ENCODE measurements at places on chromosomes 1 and 21.

DNA sequence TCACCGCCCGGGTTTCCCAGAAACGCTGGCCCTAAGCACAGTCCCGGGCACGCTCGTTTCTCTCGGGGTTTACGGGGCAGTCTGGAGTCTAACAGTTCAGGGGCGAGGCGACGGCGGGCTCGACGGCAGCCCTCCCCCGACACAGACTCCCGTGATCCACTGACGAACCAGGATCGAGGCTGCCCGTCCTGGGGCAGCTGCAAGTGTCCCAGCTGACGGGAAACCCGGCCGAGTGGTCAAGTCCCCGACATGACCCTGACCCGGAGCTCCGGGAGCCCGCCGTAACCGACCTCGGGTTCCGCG lies 494 bp downstream of the UBE2J2 start:
- no peak for DNase-seq

GRCh38 chr1:104526158-104526795 lies 776.6 kb downstream of the AMY1C start:
- no peak for DNase-seq

DNA sequence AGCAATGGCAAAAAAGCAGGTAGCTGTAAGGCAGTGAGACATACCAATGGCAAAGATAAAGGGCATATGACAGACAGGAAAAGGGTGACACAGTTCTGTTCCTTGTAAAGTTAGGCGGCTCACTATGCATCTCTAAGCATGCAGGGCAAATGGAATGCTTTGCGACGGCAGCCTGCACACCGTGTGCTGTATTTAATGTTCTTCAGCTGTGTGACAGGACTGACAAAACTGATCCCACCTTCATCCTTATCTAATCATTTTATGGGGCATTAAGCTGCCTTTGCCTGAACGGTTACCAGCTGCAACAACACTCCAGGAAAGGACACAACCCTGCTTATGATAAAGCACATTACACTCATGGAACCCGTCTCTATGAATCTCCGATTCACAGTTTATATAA lies 80.5 kb upstream of the VAV3 start:
- DNase-seq = no peak

- DNase-seq = peak; percentile 75
Measured at GRCh38 chr1:159009704-159010361, at the start of gene IFI16. TSS of gene IFI16 (plus strand) at chr1:159009907. CDS start at chr1:159014681, 4,774 bp downstream.

GRCh38 chr21:36079010-36079649 lies 9.3 kb downstream of the CBR1 start:
- DNase-seq = peak; percentile 17

- DNase-seq = no peak
Measured at GRCh38 chr1:48006264-48006663, 9.1 kb upstream of the TRABD2B start.

GRCh38 chr1:8879922-8880676 lies 1.6 kb upstream of the ENO1 start:
- DNase-seq = no peak

DNA sequence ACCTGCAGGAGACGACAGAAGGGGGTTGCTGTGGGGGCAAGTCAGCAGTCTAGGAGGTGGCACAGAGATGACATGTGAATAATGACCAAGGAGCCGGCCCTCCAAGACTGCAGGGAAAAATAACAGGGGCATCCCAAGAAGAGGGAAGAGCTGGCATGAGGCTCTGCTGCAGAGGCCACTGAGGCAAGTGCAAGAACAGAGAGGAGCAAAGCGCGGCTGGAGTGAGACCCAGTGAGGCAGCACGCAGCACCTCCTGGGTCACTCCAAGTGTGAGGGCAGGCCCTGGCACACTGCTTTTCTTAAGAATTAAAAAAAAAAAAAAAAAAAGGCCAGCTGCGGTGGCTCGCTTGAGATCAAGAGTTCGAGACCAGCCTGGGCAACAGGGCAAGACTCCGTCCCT lies 80.1 kb downstream of the SLC66A1 start:
- DNase-seq = no peak

- no peak for DNase-seq
Measured at GRCh38 chr1:19204446-19205266, 5.4 kb downstream of the UBR4 start.

GRCh38 chr1:28104866-28105467 lies 16.6 kb upstream of the EYA3 start:
- no peak for DNase-seq

DNA sequence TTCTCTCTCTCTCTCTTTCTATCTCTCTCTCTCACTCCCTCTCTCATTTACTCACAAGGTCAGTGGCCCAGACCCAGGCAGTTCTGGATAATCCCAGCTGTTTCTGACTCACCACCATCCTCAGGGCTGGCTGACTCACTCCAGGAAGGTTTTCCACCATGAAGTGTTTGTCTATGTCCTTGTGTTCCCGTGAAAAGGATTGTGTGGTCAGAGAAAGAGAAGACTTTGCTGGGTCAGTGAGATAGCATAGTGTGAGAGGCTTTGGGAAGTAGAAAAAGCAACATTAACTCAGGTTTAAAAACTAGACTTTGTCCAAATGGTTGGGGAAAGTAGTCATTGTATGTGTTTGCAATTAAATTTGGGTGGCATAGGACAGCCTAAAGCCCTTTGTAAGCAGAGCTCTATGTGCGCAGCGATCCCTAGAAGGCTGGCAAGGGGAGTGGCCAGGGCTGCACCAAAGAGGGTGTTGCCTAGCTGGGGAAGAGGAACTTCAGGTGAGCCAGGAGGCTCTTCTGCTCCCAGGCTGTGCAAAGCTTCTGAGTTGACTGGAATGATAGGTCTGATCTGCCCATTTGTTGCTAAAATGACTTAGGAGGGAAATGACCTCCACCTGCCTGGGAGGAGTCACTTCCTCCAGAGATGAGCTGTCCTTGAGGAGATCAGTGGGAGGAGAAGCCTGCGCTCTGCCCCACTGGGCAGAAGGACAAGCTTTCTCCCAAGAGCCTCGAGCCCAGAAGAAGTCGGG lies 4.9 kb upstream of the CAPN2 start:
- no peak for DNase-seq

DNA sequence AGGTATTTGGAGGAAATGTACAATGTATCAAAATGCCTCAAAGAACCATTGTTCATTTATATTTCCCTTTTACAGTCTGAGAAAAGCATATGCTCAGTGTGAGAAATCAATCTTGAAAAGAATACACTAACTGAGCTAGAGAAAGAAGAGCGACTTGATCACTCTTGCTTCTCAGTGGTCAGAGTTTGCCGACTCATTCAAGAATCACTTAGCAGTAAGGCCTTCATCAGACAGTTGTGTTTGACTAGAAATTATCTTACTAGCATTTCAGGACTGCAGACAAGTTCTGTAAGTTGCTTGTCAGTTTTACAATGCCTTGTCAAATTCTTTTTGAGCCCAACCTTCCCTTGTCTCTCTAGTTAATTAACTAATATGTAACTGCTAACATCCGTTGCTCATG lies 12.9 kb downstream of the RGS18 start:
- DNase-seq = no peak

- DNase-seq = no peak
Measured at GRCh38 chr1:233111731-233112130, 161.3 kb downstream of the NTPCR start.

DNA sequence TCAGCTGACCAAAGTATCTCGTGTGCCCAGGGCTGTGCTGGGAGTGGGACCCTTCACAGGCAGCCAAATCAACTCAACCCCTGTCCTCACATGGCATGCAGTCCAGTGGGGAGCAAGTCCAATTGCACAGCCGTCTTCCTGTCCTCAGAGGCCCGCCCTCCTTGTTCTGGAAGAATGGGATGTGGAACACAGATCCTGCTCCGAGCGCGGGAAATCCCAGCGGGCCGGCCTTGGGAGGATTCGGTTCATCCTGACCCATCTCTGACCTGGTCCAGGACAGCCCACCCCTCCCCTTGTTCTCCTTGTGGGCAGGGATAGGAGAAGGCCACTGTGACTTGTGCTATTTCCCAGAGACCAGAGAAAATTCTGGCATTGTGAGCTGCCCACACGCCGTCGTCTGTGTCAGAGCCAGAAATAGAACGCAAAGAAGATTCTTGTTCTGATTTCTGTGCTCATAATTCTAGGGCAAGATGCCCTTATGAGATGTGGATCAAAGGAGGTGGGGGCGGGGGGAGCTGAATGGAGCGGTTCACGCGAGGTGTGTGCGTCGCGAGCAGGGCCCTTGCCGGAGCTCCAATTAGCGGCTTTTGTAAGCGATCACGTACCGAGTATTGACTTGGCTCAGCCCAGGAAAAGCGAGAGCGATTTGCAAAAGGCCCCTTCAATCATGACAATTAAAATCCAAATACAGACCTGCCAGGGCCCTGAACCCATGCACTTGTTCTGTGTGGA lies 79.2 kb downstream of the AJAP1 start:
- DNase-seq = no peak

DNA sequence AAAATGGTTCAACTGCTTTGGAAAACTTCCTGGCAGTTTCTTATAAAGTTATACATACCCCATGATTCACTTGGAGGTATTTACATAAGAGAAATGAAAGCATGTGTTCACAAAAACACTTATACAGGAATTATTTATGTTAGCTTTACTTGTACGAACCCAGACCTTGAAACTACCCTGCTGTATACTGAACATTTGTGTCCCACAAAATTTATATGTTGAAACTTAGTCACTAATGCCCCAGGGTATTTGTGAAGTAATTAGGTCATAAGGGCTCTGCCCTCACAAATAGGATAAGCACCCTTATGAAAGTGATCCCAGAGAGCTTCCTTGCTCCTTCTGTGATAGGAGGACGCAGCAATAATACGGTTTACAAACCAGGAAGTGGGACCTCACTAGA lies 42.7 kb upstream of the B3GALT2 start:
- DNase-seq = no peak

DNA sequence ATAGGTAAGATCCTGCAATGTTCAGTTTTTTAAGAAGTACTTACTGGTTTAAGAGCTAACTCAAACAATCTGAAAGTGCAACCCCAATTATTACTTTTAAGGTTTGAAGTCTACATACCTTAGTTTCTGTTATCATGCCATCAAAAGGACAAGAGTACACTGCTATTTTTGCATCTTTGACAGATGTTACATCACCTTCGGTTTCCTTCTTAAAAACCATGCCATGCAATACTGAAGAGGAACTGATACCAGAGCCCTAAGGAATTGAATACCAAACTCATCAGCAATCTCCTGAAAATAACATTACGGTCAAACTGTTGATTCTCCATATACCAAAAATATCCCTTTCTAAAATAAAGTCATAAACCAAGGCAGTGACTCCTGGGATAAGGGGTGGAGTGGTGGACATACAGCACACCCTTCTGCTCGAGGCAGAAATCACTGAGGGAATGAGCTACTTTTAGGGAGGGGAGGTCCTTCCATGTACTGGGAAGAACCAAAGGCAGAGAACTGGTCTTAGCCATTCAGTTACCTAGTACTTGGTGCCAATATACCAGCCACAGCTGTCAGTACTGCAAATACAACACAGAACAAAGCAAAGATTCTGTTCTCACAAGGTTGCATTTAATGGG lies 8.5 kb downstream of the CCT8 start:
- DNase-seq = no peak

DNA sequence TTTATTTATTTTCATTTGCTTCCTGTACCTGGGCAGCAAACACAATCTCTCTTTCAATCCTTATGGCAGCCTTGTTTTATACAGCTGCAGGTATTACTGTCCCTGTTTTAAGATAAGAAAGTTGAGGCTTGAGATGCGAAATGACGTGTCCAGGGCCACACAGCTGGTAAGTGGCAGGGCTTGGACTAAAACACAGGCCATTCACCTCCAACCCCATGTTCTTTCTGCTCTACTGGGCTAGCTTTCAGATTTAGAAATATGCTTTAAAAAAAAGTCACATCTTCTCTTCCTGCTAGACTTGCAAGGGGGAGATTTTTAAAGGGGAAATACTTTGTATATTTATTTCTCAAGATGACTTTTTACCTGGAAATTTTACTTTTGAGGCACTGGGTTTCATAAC lies 62.8 kb downstream of the CNST start:
- DNase-seq = no peak

DNA sequence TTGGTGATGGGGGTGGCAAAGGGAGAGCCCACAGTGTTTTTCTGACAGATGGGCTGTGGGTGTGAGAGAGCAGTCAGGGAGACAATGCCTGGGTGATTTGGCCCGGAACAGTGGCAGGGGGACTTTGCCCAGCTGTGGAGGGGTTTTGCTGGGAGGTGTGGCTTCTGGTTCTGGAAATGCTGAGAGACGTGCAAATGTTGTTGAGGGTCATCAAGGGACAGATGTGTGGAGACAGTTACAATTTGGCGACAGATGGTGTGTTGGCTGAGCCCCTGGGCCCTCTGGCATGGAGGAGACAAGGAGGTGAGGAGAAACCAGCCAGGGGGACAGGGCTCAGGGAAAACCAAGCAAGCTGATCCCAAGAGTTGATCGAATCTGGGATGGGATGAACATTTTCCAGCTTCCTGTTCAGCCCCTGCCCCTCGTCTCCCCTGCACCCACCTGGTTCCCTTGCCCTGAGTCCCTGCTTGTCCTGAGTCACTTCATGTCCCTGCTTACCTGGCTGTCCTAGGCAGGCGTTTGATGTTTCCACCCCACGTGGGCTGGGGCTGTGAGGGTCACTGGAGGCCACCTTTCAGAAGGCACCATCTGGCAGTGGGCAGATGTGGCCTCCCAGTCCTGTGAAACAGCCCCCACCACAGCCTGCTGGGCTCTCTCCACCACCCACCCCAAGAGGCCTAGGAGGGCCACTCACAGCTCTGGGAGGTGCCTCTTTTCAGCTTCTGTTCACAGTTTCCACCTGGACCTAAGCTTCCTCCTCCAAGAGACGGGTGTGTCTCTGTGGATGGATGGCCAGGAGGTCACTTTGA lies 15.8 kb upstream of the ZNF678 start:
- DNase-seq = no peak

DNA sequence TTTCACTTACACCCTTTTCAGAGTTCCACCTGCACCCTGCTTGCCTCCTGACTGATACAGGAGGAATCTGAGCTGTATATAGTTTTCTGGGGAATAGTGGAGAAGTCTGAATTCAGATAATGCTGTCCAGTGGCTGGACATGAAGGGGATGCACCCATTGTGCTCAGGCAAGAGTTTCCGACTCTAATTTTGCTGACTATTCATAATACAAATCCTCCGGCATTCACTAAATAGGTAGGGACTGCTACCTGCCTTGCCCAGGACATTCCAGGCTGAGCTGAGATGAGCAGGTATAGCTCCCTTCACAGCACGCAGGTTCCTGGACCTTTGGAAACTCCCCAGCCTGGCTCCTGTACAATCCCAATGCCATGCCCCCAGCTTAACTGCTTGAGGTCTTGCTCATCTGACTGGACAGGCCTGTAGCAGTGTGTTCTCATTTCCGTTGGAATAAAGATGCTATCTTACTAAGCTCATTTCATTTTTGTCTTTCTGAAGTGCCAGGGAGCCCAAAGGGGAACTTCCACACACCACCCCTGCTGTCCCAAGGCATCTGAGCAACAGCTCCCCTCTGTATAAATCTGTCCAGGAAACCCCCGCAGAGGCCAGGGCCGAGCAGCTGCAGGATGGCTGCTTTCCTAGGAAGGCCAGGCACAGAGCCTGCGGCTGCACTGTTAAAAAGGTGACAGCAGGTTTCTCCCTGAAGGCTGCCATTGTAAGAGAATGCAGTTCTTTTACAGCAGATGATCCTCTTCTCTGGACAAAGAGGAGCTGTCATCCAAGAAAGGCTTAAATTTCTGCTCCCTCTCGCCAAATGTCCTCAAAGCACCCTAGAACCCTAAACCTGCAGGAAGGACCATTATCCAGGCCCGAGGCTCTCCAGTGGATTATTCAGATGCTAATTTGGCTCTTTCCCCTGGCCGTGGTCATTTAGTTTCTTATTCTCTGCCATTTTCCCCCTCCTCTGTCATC lies 21.7 kb upstream of the VASH2 start:
- DNase-seq = no peak
